H1 (cell line): ENCODE measurements at places on chromosomes 12 and 14.

DNA sequence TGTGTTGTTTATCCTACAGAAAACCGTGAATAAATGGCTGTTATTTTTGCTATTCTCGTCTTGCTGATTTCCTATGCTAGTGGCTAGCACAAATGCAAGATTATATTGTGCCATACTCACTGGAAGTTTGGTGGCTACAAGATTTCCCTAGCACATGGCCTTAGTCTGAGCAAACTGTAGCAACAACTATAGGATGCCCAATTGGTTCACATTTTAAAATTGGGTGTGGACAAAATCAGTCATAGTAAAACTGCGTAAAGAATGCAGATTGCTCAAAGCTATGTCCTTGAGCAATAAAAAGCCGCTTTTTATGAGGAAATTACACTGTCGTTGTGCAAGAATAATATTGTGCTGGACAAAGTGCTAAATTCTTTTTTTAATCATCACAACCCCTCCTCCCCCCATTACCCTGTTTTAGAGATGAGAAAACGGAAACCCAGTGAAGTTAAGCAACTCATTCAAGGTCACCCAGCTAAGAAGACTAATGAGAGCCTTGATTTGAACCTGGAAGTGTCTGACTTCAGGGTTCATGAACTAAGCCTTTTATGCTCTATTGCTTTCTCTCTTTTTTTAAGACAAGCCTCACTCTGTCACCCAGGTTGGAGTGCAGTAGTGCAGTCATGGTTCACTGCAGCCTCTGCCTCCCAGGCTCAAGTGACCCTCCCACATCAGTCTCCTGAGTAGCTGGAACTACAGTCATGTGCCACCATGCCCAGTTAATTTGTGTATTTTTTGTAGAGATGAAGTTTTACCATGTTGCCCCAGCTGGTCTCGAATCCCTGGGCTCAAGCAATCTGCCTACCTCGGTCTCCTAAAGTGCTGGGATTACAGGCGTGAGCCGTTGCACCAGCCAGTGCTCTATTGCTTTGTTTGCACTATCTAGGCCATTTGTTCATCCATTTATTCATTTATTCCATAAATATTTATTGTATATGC is 73.6 kb downstream of the SRGAP1 start:
- H3K27me3 ChIP-seq = no peaks in the 10 kb centered on the region
- no peaks in the 10 kb centered on the region; the same call in 1 of the 2 replicates for H3K4me1 ChIP-seq
- no peak for DNase-seq
- no peak overlapping the region for H3K4me3 ChIP-seq

GRCh38 chr14:74964787-74965485 is 9.5 kb upstream of the PGF start:
- H3K36me3 ChIP-seq = no peaks in the 10 kb centered on the region
- no peak for DNase-seq
- H3K4me3 ChIP-seq = no peak overlapping the region
- peaks cover 6% of the 10 kb centered on the region for H3K4me1 ChIP-seq
- no peaks in the 10 kb centered on the region for H3K27me3 ChIP-seq

DNA sequence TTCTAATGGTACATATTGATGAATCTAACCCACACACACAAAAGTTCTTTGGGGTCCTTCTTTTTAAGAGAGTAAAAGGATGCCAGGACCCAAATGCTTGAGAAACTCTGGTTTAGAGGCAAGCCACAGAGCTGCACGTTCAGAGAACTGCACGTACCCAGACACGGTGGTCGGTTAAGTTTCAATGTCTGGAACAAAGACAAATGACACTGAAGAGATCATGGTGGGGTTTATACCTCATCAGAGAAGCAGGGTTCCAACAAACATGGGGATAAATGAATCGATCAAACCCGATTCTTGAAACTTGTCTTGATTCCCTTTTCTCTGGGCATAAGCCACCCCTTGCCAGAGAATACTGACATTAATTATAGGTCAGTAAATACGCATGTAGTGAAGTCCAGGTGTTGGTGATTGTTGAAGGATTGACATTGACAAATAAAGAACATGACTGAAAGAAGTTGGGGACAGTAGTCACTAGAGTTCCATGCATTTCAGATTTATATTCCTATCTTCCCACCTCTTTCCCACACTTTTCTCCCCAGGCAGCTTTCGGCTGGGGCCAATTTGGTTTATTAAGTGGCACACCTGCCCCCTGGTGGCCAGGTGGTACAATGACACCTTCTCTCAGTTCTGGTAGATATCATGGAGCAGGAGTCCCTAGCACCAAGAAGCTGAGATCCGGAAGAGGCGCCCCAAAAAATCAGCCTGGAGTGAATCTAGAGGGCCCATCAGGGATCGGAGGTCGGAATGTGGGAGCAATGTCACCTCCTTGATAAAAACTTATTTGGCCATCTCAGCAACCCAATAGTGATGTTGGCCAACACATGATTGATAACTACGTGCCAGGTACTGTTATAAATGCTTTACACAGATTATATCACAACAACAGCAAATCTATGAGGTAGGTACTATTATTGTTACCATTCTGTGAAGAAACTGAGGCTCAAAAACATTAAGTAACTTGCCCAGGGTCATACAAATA is 17.8 kb upstream of the HDAC7 start:
- H3K27ac ChIP-seq = no peak overlapping the region
- peaks cover 2% of the 10 kb centered on the region for H3K4me1 ChIP-seq
- peak; percentile 86 for DNase-seq

GRCh38 chr14:69139743-69140142 is 13.2 kb downstream of the DCAF5 start:
- H3K27ac ChIP-seq = no peak overlapping the region
- DNase-seq = no peak
- no peaks in the 10 kb centered on the region for H3K4me1 ChIP-seq
- no peaks in the 10 kb centered on the region for H3K27me3 ChIP-seq
- no peak overlapping the region for H3K4me3 ChIP-seq
- H3K36me3 ChIP-seq = no peaks in the 10 kb centered on the region

- no peak overlapping the region for H3K4me3 ChIP-seq
- H3K27me3 ChIP-seq = no peaks in the 10 kb centered on the region
Observed at GRCh38 chr14:99915305-99916090, 122.3 kb downstream of the EML1 start.

- no peaks in the 10 kb centered on the region for H3K36me3 ChIP-seq
- H3K27me3 ChIP-seq = no peaks in the 10 kb centered on the region
- peak overlapping the region; percentile 13; the same call in 1 of the 2 replicates for H3K4me3 ChIP-seq
- peak overlapping the region; percentile 76 for H3K27ac ChIP-seq
- peaks cover 4% of the 10 kb centered on the region; the same call in 1 of the 2 replicates for H3K4me1 ChIP-seq
Observed at GRCh38 chr12:116427200-116427930, 131.8 kb upstream of the MAP1LC3B2 start.

GRCh38 chr14:99981806-99982205 is 83.4 kb upstream of the EVL start:
- no peak overlapping the region for H3K4me3 ChIP-seq
- 0 out of 2 replicates have a peak, but pooled peaks cover 2% of the 10 kb centered on the region for H3K36me3 ChIP-seq
- 0 out of 2 replicates have a peak, but pooled peaks cover under 1% of the 10 kb centered on the region for H3K4me1 ChIP-seq
- no peak for DNase-seq
- H3K27me3 ChIP-seq = no peaks in the 10 kb centered on the region
